ENCODE measurements at places on chromosomes 7 and 10. TPM values are rescaled to one million over a fixed set of nuclear protein-coding genes. Genes with fewer than 3 reads are reported as not detected.

Gene ITPRID1
- not detected for total RNA-seq

Gene CRYGN
- not detected for total RNA-seq

Gene OGDHL
- total RNA-seq = not detected

Gene DYNC1I1
- not detected for total RNA-seq

Gene FAM3C
- total RNA-seq = 24.3 TPM

DNA sequence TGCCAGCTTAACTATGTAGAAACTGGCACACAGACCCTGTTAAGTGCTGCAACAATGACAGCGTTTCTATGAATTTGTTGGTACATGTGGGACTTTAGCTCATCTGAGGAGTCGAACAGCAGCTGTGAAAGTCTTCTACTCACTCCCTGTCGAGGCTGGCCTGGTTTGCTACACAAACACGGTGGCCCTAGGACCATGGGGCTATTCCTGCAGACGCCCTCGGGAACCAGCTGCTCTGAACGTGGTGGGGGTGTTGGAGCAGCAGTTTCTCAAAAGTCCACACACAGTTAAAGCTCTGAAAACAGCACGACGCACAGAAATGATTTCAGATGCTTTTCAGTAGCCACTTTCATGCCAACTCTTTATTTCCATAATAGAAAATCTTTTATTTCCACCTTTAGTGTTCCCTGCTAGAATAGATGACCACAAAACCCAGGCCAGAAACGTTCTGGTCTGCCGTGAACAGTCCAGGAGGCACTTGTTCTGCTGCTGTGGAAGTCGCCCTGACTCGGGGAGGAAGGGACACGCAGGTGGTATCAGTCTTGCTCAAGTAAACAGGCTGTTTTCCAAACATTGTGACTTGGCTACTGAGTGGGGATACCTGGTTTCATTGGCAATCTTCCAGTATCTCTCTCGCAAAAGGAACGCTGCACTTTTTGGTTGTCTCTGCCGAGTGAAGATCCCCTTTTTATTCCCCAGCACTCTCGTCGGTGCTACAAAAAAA is 21.5 kb downstream of the GUSB start:
- no peaks in the 10 kb centered on the region for H3K27me3 ChIP-seq
- H3K36me3 ChIP-seq = peaks cover 51% of the 10 kb centered on the region
- H3K27ac ChIP-seq = no peak overlapping the region

- H3K27me3 ChIP-seq = peaks cover 6% of the 10 kb centered on the region
- H3K27ac ChIP-seq = no peak overlapping the region
- no peaks in the 10 kb centered on the region for H3K36me3 ChIP-seq
- H3K4me3 ChIP-seq = no peak overlapping the region
- DNase-seq = no peak
Measured at GRCh38 chr7:28891192-28891875, 66.8 kb downstream of the TRIL start.

DNA sequence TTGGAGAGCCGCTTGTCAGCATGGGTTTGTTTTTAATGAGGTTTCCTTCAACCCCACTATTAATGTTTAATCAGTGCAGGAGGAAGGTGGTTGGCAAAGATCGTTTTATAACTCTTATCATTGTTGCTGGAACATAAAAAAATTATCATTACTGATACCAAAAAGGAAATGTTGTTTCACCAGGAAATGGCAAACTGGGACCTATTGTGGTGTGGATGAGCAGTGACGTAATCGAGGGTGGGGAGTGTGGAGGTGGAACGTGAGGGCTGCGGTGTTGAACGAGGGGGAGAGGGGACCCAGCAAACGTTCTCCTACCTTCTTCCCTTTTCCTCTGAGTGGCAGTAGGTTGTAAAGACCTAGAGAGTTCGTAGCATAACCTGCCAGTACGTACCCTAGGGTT is 71.9 kb upstream of the TOMM7 start:
- DNase-seq = no peak
- no peaks in the 10 kb centered on the region for H3K27me3 ChIP-seq
- H3K4me3 ChIP-seq = no peak overlapping the region
- no peaks in the 10 kb centered on the region for H3K36me3 ChIP-seq

DNA sequence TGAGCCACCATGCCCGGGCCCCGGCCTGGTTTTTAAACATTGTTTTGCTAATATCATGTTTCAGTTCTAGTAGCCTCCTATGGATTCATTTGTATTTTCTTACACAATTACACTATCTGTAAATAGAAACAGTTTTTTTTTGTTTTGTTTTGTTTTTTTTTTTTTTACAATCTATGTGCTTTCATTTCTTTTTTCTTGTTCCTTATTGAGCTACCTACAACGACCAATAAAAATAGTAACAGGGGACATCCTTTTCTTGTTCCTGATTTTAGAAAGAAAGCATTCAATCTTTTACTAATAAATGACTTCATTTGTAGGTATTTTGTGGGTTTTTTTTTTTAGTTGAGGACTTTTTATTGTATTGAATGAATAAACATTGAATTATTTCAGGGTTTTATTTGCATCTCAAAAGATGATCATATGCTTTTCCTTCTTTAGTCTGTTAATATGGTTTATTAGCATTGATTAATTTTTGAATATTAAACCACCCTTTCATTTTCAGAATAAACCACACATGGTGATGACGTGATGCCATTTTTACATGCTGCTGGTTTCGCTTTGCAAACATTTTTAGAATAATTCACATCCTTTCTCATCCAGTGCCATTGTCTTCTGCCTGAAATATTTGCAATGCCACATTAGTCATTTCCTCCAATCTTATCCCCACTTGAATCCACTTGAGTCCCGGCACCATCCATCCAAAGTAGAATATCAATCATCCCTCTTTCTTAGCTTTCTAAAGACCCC is 18.1 kb upstream of the AKR1E2 start:
- no peaks in the 10 kb centered on the region for H3K36me3 ChIP-seq
- no peaks in the 10 kb centered on the region for H3K27me3 ChIP-seq
- H3K27ac ChIP-seq = no peak overlapping the region
- no peak overlapping the region for H3K4me3 ChIP-seq
- no peak for DNase-seq

- no peak overlapping the region for H3K4me3 ChIP-seq
- no peaks in the 10 kb centered on the region for H3K27me3 ChIP-seq
- H3K27ac ChIP-seq = no peak overlapping the region
- no peaks in the 10 kb centered on the region for H3K4me1 ChIP-seq
- peaks cover 10% of the 10 kb centered on the region for H3K36me3 ChIP-seq
Measured at GRCh38 chr10:119677126-119677525, 25.9 kb downstream of the BAG3 start.

GRCh38 chr10:55631071-55631654 is 729.9 kb downstream of the ZWINT start:
- no peak for DNase-seq
- peaks cover 5% of the 10 kb centered on the region for H3K4me1 ChIP-seq
- no peaks in the 10 kb centered on the region for H3K36me3 ChIP-seq
- peaks cover 11% of the 10 kb centered on the region for H3K27me3 ChIP-seq
- H3K27ac ChIP-seq = no peak overlapping the region

DNA sequence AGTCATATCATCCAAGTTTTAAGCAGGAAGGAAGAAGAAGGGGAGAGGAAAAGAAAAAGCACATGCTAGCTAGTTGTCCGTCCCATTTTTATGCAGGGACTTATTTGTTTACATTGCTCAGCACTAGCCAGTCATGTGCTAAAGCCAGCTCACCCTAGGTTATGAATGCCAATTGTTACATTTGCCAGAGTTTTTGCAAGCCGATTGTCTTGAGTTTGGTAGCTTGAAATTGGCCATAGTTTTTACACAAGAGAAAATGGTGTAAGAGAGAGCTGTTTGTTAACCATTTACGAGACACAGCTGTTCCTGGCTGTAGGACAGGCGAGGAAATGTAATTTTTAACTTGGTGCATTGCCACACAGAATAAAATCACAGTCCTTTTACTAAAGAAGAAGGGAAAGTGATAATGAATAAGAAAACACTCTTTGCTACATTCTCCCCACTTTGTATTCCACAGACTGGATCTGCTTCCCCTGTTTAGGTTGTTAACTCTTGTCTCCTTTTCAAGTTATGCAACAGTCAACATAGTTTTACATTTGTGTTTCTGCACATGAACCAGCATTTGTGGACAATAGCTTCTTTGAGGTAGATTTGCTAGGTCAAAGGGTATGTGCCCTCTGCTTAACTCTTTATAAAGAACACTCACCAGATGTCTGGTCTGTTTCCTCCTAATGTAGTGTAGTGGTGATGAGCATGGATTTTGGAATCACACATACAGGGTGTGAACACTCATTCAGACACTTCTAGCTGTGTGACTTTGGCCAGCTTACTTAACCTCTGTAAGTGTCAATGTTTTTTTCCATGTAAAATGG is 357.2 kb downstream of the LRMDA start:
- no peaks in the 10 kb centered on the region for H3K4me1 ChIP-seq
- no peak for DNase-seq
- no peak overlapping the region for H3K27ac ChIP-seq
- H3K27me3 ChIP-seq = no peaks in the 10 kb centered on the region

- no peaks in the 10 kb centered on the region for H3K36me3 ChIP-seq
- H3K27ac ChIP-seq = no peak overlapping the region
- no peaks in the 10 kb centered on the region for H3K27me3 ChIP-seq
- no peaks in the 10 kb centered on the region for H3K4me1 ChIP-seq
- DNase-seq = no peak
Measured at GRCh38 chr7:147547252-147547897, 1043.2 kb upstream of the C7orf33 start.

GRCh38 chr10:11881030-11881476 is 57.9 kb downstream of the PROSER2 start:
- H3K27ac ChIP-seq = no peak overlapping the region
- H3K4me1 ChIP-seq = peaks cover 8% of the 10 kb centered on the region
- no peaks in the 10 kb centered on the region for H3K36me3 ChIP-seq
- no peaks in the 10 kb centered on the region for H3K27me3 ChIP-seq

- H3K27ac ChIP-seq = no peak overlapping the region
- H3K4me1 ChIP-seq = no peaks in the 10 kb centered on the region
- H3K36me3 ChIP-seq = no peaks in the 10 kb centered on the region
- no peak for DNase-seq
- no peaks in the 10 kb centered on the region for H3K27me3 ChIP-seq
Measured at GRCh38 chr7:54978364-54979116, 40.3 kb upstream of the EGFR start.

Measured in natural killer cell (primary cell).